ENCODE measurements at places on chromosomes 2 and 18.
A peak's percentile ranks its signal among the peaks of the same experiment; 100 is the strongest.

- DNase-seq = no peak
Measured at GRCh38 chr2:64652231-64653108, 1.2 kb downstream of the SERTAD2 start.

- no peak for DNase-seq
Measured at GRCh38 chr2:185284696-185285095, 453.9 kb upstream of the FSIP2 start.

DNA sequence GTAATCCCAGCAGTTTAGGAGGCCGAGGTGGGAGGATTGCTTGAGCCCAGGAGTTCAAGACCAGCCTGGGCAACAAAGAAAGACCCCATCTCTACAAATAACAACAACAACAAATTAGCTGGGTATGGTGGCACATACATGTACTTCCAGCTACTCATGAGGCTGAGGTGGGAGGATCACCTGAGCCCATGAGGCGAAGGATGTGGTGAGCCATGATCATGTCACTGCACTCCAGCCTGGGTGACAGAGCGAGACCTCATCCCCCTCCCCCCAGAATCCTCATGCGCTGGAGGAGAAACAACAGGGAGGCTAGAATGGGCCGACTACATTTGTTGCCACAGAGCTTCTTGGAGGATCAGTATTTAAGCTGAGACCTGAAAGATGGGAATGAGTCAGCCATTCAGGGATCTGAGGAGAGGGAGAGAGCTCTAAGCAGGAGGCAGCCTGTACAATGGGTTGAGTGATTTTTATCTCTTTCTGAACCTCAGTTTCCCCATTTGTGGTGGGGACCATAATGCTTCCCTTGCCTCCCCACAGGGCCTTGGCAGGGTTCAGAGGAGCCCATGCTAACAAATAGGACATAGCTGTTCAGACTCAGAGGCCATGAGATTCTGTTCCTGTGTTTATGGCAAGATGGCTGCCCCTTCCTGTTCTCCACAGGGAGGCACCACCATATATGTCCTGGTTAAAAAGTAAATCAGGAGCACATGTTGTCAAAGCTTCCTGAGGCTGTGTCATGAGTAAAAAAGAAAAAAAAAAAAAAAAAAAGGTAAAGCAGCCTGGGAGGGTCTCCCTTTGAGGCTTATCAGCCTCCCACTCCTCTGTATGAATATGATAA, 131.4 kb upstream of the HAAO start:
- DNase-seq = no peak

DNA sequence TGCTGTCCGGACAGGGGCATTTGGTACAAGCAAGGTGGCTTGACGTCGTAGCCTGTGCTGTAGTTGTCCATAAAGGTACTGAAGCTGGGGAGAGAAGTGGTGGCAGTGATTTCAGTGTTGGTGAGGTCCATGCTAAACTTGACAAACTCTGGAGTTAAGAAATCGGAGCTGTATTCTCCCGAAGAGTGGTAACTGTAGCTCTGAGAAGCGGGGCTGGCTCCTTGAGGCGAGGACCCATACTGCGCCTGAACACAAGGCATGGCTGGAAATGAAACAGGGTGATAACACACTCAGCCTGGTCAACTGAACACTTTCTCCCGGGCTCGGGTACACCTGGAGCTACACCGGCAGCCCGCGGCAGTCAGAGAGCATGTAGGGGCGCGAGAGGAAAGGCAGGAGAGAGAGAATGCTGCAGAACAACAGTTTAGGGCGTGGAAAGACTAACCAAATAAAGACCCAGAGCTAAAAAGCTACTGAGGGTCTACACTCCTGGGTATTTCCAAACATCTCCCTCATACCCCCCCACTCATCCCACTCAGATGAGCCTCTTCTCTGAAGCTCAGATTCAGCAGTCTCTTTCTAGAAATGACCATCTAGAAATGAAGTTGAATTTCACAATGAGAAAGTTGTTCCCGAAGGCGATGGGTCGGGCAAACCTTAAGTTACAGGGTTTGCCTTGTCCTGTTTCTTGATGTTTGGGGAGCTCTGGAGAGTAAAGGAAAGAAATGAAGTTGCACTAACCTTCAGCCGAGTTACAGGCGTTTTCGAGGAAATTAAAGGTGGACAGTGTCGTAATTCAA, 2.4 kb downstream of the NR4A2 start:
- DNase-seq = no peak

DNA sequence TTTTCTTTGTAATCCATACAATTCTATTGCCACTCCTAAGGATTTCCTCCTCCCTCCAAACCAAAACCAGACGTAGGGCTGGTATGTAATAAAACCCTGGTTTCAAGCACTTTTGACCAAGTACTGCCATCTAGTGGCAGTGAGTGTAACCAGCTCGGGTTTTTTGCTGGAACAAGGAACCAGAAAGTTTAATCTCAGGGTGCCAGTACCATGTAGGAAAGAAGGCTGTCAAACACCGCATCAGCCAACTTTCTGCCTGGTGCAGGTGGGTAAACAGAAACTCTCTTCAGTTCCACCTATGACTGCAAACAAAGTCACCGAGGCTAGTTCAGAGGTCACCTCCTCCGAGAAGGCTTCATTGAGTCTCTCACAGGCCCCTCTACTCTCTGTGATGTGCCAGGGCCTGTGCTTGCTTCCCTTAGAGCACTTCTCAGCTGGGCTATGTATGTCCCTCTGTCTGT, 10.2 kb upstream of the THNSL2 start:
- peak; percentile 13 for DNase-seq

GRCh38 chr2:181846399-181847197, 44.9 kb upstream of the ITPRID2 start:
- no peak for DNase-seq

GRCh38 chr2:138521821-138522220, 20.3 kb downstream of the SPOPL start:
- DNase-seq = no peak

DNA sequence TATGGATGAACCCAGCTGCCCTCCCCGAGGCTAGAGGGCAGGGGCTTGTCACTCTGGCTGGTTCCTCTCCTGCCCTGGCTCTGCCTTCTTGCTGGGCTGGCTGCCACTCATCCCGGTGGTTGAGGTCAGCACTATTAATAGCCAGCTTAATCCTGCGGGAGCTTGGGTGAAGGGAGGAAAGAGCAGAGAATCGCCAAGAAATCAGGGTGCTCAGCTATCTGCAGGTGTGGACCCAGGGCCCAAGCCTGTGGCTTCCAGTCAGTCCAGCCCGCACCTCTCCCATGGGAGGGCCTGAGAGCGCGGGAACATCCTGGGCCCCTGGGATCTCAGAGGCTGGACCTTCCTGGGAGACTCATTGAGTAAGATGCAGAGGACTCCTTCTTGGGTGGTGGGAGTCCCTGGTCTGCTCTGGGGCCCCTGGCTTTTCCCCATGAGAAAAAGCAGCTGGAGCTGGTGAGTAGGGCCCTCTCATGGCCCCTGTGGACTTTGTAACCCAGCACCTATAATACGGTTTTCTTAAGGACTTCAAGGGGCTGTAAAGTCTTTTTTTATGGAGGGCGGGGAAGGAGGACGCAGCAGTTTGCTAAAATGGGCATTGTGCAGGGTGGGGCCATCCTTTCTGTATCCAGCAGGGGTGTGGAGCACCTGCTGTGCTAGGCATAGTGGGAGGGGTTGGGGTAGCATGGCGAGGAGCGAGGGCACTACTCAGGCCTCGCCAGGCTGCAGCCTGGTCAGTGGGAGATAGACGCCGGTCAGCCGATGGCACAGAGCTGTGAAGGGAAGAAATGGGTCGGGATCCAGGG, 27.4 kb upstream of the CNNM3 start:
- no peak for DNase-seq

DNA sequence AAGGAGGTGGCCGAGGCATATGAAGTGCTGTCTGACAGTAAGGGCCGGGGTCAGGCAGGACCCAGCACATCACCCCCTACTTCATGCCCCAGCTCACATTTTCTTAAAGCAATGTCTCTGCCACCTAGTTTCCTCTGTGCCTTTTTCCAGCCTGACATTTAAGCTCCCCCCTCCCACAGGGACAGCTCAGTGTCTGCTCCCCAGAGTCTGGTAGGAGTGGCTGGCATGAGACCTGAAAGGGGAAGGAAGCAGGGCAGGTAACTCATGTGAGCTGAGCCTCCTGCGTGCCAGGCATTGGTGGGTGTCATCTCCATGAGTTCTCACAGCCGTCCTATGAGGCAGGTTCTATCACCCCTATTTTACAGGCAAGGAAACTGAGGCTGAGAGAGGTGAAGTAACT, 1.5 kb downstream of the DNAJB2 start:
- DNase-seq = no peak

GRCh38 chr18:11495441-11495840, 114.0 kb upstream of the SLC35G4 start:
- no peak for DNase-seq

GRCh38 chr2:237270520-237270919, 143.4 kb downstream of the COL6A3 start:
- no peak for DNase-seq

DNA sequence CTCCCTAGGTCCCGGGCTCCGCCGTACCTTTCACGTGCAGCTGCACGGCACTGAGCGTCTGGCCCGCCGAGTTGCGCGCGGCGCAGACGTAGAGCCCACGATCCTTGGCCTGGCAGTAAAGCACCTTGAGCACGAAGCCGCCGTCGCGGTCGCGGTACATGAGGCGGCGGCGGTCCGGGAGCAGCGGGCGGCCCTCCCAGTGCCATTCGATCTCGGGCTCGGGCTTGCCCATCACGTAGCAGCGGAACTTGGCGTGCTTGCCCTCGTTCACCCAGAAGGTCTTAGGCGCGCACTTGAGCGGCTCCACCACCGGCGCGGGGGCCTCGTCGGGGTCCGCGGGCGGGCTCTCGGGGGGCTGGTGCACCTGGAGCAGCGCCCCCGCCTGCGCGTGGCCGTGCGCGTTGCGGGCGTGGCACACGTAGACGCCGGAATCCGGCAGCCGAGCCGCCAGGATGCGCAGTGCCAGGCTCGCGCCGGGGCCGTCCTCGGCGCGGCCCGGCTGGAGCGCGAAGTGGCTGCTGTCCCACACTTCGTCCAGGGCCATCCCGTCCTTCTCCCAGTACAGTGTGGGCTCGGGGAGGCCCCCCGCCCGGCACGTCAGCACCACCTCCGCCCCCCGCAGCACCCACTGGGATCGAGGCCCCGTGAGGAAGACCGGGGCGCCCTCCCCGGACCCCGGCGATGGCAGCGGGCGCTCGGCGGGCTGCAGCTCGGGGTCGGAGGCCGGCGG, 980 bp downstream of the OBSL1 start:
- no peak for DNase-seq

GRCh38 chr2:47336259-47337238, 66.4 kb upstream of the MSH2 start:
- no peak for DNase-seq

DNA sequence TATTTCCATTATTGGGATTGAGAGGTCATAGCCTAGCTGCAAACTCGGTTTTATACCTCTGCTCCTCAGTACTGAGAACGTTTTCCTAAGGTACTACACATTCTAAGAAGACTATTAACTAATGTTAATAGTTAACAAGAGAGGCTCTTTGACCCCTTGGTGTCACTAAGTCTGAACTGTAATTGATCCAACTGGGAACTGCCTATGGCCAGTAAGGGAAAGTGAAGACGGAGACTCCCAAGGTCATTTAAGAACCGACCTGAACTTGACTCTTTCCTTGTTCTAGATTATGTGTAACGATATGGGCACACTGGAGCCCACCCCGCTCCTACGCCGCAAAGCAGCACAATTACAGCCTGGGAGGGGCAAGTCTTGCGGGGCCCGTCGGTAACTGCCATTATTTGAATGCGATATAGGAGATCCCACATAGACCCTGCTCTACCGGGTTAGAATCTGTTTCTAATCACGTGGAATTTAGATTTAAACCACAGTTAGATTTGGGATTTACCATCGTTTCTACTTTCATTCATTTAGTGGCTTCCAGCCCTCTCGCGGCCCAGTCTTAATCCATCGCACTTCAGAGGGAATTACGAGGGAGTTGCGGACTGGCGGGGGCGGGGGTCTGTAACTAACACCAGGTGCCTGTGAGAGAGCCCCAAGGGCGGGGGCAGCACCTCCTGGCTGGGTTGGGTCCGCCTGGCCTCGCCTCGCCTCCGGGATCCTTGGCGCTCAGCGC, 84.1 kb upstream of the EPB41L3 start:
- DNase-seq = no peak

DNA sequence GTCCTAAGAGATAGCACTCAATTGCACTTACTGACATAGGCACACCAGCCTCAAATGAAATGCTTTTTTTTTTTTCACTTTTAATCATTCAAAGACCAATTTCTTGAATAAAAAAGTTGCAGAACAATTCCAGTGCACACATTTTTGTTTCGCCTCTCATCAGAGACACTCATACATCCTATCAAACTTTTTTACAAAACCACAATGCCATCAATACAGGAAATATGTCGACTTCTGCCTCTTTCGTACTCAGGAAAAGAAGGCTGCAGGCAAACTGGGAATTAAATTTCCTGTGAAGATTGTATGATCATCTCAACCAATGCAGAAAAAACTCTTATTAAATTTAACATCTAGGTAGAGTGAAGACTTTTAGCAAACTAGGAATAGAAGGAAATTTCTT, 112.4 kb downstream of the DNER start:
- DNase-seq = no peak

DNA sequence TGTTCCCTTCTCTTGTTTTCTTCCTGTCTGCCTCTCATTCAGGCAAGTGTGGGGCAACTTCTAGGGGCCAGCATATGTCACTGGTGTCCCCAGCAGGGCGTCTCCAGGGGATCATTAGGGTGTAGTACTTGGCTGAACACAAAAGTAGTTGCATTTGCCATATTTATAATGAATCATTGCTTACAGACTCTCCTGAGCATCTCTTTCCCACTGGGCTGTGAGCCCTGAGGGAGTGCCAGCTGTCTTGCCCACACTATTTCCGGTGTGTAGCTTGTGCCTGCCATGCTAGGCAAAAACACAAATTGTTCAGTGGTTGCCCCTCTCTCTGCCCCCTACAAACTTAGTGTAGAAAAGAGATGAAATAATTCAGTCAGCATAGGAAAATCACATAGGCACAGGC, 40.8 kb upstream of the SCLY start:
- no peak for DNase-seq

- no peak for DNase-seq
Measured at GRCh38 chr2:55459279-55459678, 39.6 kb upstream of the CCDC88A start.

DNA sequence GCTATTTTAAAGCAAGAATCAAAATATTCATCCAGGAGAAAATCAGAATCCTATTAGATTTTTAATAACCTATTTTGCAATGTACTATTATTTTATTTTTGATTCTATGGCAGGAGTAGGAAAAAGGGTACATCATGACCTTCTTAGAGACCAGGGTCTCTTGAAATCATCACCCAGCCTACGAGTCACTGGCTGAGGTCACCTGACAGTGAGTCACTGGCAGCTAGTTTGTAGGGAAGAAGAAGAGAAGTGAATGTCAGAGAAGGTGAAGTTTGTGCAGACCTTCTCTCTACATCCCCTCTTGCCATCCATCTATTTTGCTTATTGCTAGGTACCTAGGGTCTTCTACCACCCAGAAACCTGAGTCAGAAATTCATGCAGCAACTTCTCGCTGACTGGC, 144.2 kb downstream of the ALK start:
- DNase-seq = no peak
